ENCODE measurements at places on chromosomes 1 and 21.

- H3K36me3 ChIP-seq: no peaks in the 10 kb centered on the region
- H3K4me3 ChIP-seq: no peak overlapping the region
- H3K27ac ChIP-seq: no peak overlapping the region
- peaks cover 13% of the 10 kb centered on the region for H3K27me3 ChIP-seq
- no peak for DNase-seq
Observed at GRCh38 chr1:48049823-48050535, 52.8 kb upstream of the TRABD2B start.

DNA sequence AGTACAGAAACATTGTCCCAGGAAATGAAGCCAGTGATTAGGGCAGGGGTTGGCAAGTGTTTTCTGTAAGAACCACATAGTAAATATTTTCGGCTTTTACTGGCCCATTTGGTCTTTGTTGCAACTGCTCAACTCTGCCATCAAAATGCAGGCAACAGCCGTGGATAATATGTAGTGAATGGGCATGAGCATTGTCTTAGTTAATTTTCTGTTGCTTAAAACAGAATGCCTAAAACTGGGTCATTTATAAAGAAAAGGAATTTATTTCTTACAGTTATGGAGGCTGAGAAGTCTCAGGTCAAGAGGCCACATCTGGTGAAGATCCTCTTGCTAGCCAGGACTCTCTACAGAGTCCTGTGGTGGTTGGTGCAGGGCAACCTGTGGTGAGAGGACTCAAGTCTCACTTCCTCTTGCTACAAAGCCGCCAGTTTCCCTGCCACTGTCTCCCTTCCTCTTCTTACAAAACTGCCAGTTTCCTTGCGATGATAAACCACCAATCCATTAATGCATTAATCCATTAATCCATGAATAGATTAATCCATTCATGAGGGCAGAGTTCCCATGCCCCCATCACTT is 166.4 kb downstream of the PSMG1 start:
- no peak overlapping the region for H3K4me3 ChIP-seq
- DNase-seq: no peak
- peaks cover 22% of the 10 kb centered on the region for H3K4me1 ChIP-seq
- H3K27ac ChIP-seq: no peak overlapping the region
- H3K36me3 ChIP-seq: no peaks in the 10 kb centered on the region
- H3K27me3 ChIP-seq: no peaks in the 10 kb centered on the region

DNA sequence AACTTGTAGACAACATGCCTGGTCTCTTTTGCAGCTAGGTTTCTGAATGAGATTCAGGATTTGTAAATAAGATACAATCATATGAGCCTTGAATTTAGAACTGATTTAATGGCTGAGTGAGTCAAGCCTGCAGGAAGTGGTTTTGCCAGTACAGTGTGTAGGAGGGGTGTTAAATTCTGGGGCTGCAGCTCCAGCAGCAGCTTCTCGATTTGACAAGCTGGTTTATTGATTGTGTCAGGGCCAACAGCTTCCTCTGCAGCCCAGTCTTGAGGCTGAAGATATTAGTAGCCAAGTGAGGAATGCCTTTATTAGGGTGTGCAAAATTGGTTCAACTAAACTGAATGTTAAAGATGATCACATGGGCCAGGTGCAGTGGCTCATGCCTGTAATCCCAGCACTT is 11.5 kb upstream of the PLA2G5 start:
- no peaks in the 10 kb centered on the region for H3K36me3 ChIP-seq
- no peak overlapping the region for H3K4me3 ChIP-seq
- no peak for DNase-seq

- peaks cover 3% of the 10 kb centered on the region for H3K36me3 ChIP-seq
- peaks cover 8% of the 10 kb centered on the region for H3K27me3 ChIP-seq
- no peak overlapping the region for H3K27ac ChIP-seq
- DNase-seq: no peak
- no peak overlapping the region for H3K4me3 ChIP-seq
Observed at GRCh38 chr1:203278082-203278884, 27.0 kb upstream of the BTG2 start.

DNA sequence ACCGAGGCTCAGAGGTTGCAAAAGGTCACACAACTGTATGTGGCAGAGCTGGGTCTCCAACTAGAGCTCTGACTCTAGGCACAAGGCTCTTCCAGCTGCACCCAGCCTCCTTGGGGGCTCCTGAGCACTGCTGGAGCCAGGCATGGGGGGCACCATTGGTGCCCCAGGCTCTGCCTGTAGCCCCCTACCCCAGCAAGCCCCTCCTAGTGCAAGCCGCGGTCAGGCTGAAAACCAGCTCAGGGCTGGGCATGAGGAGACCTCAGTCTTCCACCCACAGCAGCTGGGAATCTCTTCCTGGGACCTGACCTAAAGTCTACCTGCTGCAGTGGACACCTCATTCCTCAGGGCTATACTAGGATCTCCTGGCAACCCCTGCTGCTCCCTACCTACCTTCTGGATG is 14.6 kb downstream of the TNNT2 start:
- peaks cover 4% of the 10 kb centered on the region for H3K36me3 ChIP-seq
- peaks cover 26% of the 10 kb centered on the region for H3K4me1 ChIP-seq
- H3K4me3 ChIP-seq: no peak overlapping the region
- no peak overlapping the region for H3K27ac ChIP-seq
- H3K27me3 ChIP-seq: peaks cover 8% of the 10 kb centered on the region
- DNase-seq: no peak

GRCh38 chr1:3244927-3245315 is 175.9 kb downstream of the PRDM16 start:
- H3K4me3 ChIP-seq: no peak overlapping the region
- no peaks in the 10 kb centered on the region for H3K36me3 ChIP-seq

DNA sequence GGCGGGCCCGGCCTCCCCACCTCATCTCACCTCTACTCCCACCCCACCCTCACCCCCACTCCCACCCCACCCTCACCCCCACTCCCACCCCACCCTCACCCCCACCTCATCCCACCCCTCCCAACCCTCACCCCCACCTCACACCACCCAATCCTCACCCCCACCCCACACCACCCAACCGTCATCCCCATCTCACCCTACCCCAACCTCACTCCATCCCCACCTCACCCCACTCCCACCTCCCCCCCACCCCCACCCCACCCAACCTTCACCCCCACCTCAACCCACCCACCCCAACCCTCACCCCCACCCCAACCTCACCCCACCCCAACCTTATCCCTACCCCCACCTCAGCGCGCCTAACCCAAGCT is 13.4 kb downstream of the A3GALT2 start:
- DNase-seq: no peak
- no peak overlapping the region for H3K27ac ChIP-seq
- no peak overlapping the region for H3K4me3 ChIP-seq
- peaks cover 4% of the 10 kb centered on the region for H3K36me3 ChIP-seq
- H3K4me1 ChIP-seq: peaks cover 14% of the 10 kb centered on the region

GRCh38 chr1:78911956-78912880 is 94.3 kb downstream of the ADGRL4 start:
- no peaks in the 10 kb centered on the region for H3K4me1 ChIP-seq
- H3K27me3 ChIP-seq: no peaks in the 10 kb centered on the region
- H3K4me3 ChIP-seq: no peak overlapping the region
- DNase-seq: no peak
- H3K36me3 ChIP-seq: peaks cover 33% of the 10 kb centered on the region

- DNase-seq: peak; percentile 67
- H3K27ac ChIP-seq: no peak overlapping the region
- H3K27me3 ChIP-seq: no peaks in the 10 kb centered on the region
Observed at GRCh38 chr1:220775240-220775853, 11.4 kb upstream of the MTARC1 start.

DNA sequence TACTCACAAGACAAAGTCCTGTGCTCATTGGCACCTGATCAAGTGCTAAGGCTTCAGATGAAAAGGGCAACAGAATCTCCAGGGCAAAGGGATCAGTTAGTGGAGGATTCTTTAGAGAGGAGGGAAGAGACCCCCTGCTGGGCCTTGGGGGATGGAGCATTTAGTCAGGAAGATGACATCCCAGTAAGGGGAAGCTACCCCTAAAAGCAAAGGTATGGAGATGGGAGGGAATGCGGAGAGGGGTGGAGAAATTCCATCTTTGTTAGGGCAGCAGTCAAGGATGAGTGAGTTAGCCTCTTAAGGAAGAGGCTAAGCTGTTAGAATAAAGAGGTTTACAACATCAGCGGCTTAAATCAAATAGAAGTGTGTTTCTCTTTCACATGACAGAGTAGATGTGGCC is 67.4 kb downstream of the ST6GALNAC3 start:
- DNase-seq: no peak
- no peak overlapping the region for H3K27ac ChIP-seq
- H3K4me1 ChIP-seq: peaks cover 21% of the 10 kb centered on the region
- H3K27me3 ChIP-seq: no peaks in the 10 kb centered on the region

DNA sequence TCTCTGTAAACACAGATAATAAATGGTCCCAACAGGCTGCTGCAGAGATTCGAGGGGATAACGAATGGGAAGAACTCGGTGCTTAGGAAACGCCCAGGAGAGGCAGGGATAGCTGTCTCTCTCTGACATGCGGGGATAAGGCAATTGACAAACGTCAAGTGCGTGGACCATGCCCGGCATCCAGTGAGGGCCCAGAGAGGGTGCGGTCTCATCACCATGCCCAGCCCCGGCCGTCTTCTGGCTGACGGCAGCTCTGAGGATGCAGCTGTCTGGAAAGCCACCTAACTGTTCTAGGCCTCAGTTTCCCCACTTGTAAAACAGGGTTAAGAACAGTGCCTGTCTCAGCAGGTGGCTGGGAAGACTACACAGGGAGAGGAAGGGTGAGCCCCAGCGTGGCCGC is 48.1 kb downstream of the ACOT7 start:
- H3K4me1 ChIP-seq: peaks cover 15% of the 10 kb centered on the region
- H3K4me3 ChIP-seq: no peak overlapping the region
- DNase-seq: no peak
- peaks cover 14% of the 10 kb centered on the region for H3K27me3 ChIP-seq

GRCh38 chr1:218439541-218440295 is 94.6 kb downstream of the TGFB2 start:
- no peak overlapping the region for H3K27ac ChIP-seq
- H3K36me3 ChIP-seq: no peaks in the 10 kb centered on the region
- H3K4me1 ChIP-seq: no peaks in the 10 kb centered on the region

DNA sequence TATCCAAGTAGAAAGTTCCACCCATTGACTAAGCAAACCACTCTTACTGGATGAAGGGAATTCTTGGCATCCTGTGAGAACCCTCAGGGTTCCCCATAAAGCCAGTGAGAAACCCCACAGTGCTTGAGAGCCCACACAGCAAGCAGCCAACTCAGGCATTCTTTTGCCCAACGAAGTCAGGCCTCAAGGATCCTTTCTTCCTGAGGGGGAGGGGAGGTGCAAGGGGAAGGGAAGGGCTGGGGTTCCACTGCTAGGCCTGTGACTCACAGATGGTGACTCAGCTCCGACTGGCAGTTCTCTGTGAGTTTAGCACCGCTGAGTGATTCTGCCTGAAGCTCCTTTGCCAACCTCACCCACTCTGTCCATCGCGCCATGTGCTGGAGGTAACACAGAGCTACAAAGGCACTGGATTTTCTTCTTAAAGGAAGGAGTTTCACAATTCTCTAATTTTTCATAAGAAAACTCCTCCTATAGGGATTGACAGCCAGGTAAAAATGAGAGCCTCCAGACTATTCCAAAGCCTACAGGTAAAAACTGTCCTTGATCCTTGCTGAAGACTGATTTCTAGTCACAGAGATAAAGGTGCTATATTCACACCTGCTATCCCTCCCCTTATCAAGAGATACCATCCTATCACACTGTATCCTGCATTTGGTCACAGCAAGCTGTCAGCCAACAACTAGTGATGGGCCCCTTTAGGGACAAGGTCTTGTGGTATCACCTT is 4.8 kb downstream of the ENO1 start:
- H3K36me3 ChIP-seq: peaks cover 43% of the 10 kb centered on the region
- H3K27me3 ChIP-seq: peaks cover 9% of the 10 kb centered on the region
- peak; percentile 50 for DNase-seq
- peaks cover 23% of the 10 kb centered on the region for H3K4me1 ChIP-seq
- peak overlapping the region; percentile 80 for H3K4me3 ChIP-seq
- peak overlapping the region; percentile 86 for H3K27ac ChIP-seq
